AML-193 (cell line): ENCODE measurements at places on chromosomes 7 and 10.

DNA sequence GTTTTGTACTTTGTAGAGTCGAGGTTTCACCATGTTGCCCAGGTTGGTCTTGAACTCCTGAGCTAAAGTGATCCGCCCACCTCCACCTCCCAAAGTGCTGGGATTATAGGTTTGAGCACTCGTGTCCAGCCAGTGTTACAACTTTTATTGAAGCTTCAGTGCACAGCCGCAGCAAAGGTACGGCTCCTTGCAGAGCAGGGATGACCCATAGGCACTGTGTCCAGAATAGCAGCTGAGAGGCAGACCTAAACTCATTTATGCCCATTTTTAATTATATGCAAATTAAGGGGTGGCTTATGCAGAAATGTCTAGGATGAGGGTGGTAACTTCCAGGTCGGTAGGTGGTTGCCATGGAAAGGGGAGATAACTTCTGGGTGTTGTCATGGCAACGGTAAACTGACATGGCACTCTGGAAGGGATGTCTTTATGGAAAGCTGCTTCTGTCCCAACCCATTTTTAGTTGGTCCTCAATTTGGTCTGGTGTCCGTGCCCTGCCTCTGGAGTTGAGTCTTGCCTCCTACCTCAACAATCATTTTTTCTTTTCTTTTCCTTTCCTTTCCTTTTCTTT lies 22.7 kb downstream of the NYAP1 start:
- no peak for DNase-seq

DNA sequence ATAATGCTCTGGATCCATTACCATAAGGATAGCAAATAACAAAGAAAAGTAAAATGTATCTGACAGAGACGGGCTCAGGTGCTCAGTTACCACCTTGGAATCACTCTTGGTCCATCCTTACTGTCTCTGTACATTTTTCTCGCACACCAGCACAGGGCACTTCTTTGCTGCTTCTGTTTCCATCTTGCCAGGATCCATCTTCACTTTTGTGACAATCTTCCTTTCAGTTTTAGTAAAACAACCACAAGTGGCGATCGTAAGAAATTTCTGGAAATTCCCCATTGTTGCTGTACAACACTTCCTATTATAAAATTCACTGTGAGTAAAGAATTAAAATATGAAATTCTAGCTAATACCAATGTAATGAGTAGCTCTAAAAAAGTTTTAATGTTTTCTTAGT lies 695.5 kb downstream of the GRM8 start:
- no peak for DNase-seq

GRCh38 chr7:133186060-133186459 lies 66.8 kb upstream of the EXOC4 start:
- DNase-seq, result no peak

- DNase-seq, result no peak
These were observed 103.3 kb downstream of the LHPP start for GRCh38 chr10:124564881-124565280.

DNA sequence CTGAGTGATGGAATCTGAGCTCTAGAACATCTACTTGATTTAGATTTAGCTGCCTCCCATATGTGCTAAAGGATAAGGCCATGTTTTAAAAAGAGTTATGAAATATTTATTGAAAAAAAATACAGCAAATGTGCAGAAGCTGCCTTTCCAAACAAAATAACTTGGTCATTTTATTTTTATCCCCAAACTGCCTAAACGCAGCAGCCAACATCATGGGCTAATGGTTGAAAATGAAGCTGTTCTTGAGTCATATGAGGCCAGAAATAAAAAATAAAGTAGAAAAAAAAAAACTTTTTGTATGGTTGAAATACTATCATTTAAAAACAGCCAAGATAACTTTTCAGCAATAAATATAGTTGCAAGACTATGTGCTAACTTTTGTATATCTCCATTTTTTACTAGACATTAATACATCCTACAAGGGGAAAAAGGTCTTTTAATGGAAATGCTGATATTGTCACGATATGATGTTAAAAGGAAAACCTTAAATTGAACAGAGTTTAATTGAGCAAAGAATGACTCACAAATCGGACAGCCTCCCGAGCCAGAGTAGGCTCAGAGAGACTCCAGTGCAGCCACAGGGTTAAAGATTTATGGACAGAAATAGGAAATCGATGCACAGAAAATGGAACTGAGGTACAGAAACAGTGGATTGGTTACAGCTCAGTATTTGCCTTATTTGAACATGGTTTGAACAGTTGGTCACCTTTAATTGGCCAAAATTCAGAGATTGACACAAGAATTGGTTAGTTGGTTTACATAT lies 305.8 kb downstream of the MDFIC start:
- DNase-seq, result no peak
